Endodermal cell (in vitro differentiated cells): ENCODE measurements at places on chromosomes 1 and 21.

DNA sequence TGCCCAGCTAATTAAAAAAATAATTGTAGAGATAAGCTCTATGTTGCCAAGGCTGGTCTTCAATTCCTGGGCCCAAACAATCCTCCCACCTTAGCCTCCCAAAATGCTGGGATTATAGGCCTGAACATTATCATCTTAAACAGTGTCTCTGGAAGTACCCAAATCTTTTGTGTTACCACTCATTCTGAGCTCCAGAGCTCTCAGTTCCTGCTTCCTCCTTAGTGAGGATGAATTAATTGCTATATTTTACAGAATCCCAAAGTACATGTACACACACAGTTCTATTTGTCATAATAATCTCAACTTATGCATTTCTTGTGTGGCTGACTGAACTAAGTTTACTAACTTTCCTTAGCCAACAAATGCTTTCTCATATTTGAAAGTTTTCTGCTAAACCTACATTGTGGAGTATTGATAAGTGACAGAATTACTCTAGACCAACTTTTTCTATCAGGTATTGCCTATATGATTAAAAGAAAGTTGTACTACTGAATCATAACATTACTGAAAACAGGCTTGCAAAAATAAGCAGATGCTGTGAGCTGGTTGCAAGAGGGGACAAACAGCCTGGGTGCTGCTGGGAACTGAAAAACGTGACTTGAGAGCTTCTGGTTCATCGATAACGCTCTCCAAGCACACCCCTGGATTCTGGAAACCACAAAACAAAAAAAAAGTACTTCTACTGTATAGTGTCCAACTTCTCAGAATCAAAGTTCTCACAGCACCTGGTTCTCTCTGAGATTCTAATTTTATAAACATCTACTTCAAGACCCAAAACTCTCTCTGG is 15.3 kb downstream of the VAV3 start:
- no peaks in the 10 kb centered on the region for H3K4me1 ChIP-seq
- no peak for DNase-seq
- no peak overlapping the region for H3K27ac ChIP-seq
- no peaks in the 10 kb centered on the region for H3K36me3 ChIP-seq

- no peak for DNase-seq
- no peaks in the 10 kb centered on the region for H3K27me3 ChIP-seq
- no peak overlapping the region for H3K4me3 ChIP-seq
Observed at GRCh38 chr1:207282058-207282457, 39.4 kb upstream of the CD55 start.

DNA sequence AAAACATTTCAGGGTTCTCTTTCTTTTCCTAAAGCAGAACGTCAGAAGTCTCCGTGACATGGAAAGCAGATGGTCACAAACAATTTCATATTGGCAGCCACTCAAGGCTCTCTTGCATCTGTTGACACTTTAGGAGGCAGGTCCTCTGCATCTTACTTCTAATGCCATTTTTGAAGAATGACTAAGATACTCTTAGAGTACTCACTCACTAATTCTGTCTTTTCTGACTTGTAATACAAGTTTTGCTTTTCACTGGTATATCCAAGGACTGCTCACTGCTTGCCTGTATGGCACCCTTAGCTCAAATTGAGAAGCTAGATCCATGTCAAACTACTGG is 68.3 kb downstream of the PRRX1 start:
- H3K36me3 ChIP-seq = no peaks in the 10 kb centered on the region
- no peak overlapping the region for H3K27ac ChIP-seq
- H3K27me3 ChIP-seq = peaks cover 7% of the 10 kb centered on the region
- no peak overlapping the region for H3K4me3 ChIP-seq

DNA sequence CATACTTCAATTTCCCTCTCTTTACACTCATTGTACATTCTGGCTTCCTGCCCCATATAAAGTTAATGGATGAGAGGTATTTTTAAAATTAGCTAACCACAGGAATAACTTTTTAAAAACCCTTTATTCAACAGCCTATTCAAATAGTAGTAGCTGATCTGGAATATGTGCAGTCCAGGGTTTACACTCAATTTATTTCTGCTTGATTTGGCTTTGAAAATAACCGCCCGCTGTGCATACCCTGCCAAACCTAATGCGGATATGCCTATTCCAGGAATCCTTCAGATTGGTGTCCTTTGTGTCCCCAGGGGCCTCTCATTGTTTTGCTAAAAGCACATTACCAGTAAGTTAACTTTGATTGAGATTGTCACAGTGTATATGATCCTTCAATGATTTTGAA is 1686.2 kb downstream of the PLA2G4A start:
- H3K27me3 ChIP-seq = no peaks in the 10 kb centered on the region
- H3K36me3 ChIP-seq = no peaks in the 10 kb centered on the region
- H3K4me1 ChIP-seq = no peaks in the 10 kb centered on the region

GRCh38 chr1:35115459-35116383 is 36.5 kb downstream of the ZMYM1 start:
- no peaks in the 10 kb centered on the region for H3K27me3 ChIP-seq
- no peak overlapping the region for H3K4me3 ChIP-seq
- peaks cover 68% of the 10 kb centered on the region for H3K36me3 ChIP-seq
- no peaks in the 10 kb centered on the region for H3K4me1 ChIP-seq

- DNase-seq = no peak
- peaks cover 3% of the 10 kb centered on the region for H3K4me1 ChIP-seq
Observed at GRCh38 chr1:95040032-95040525, 32.7 kb downstream of the ALG14 start.

- DNase-seq = no peak
- H3K4me1 ChIP-seq = peaks cover 17% of the 10 kb centered on the region
- no peak overlapping the region for H3K27ac ChIP-seq
- no peak overlapping the region for H3K4me3 ChIP-seq
- H3K36me3 ChIP-seq = peaks cover 28% of the 10 kb centered on the region
- no peaks in the 10 kb centered on the region for H3K27me3 ChIP-seq
Observed at GRCh38 chr1:70143048-70143659, 62.2 kb downstream of the LRRC40 start.

- DNase-seq = no peak
- H3K36me3 ChIP-seq = no peaks in the 10 kb centered on the region
- peaks cover 7% of the 10 kb centered on the region for H3K27me3 ChIP-seq
- H3K4me3 ChIP-seq = no peak overlapping the region
- H3K27ac ChIP-seq = no peak overlapping the region
Observed at GRCh38 chr1:111511370-111511769, 7.9 kb upstream of the ADORA3 start.

DNA sequence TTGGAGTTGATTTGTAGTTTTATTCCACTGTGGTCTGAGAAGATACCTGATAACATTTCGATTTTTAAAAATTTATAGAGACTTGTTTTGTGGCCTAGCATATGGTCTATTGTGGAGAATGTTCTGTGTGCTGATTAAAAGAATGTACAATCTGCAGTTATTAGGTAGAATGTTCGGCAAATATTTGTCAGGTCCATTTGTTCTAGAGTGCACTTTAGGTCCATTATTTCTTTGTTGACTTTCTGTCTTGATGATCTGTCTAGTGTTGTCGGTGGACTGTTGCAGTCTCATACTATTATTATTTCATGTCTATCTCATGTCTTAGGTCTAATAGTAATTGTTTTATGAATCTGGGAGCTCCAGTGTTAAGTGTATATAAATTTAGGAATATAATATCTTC is 116.8 kb downstream of the NME7 start:
- no peak overlapping the region for H3K27ac ChIP-seq
- no peaks in the 10 kb centered on the region for H3K4me1 ChIP-seq
- H3K27me3 ChIP-seq = no peaks in the 10 kb centered on the region
- no peak overlapping the region for H3K4me3 ChIP-seq
- H3K36me3 ChIP-seq = no peaks in the 10 kb centered on the region

- no peak overlapping the region for H3K4me3 ChIP-seq
- peak; percentile 72 for DNase-seq
- no peak overlapping the region for H3K27ac ChIP-seq
- no peaks in the 10 kb centered on the region for H3K27me3 ChIP-seq
- H3K4me1 ChIP-seq = peaks cover 8% of the 10 kb centered on the region
Observed at GRCh38 chr1:232249861-232250777, 379.8 kb downstream of the SIPA1L2 start.

DNA sequence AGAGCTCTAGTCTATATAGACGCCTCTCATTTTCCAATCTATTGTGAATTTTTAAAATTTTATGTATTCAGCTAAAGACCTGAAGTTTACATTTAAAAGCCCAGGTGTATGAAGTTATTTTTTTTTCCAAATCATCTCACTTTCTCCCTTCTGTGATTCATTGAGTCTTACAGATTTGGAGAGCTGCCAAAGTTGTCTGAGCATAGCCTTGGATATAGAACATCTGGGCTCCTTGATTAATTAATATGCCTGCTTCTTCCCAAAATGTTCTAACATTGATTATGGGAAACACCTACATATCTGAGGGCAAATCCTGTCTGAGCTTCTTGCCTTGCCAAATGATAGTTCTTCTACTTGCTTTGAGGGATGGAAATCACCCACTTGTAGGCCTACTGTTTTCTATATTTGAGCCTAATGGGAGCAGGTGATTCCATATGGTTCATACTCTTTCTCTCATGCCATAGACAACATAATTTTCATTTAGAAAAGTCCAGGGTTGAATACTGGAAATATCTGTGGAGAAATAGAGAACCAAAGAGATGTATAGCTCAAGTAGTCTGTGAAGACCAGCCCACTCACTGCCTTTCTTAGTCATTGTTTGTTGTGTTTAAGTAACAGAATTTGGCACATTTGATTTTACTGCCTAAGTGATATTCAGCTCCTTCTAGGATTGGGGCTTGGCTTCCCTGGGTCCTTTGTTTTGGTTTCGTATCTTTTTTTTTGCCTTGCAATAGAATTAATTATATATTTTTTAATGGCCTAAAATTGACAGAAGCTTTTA is 46.2 kb downstream of the MACF1 start:
- no peak for DNase-seq
- no peak overlapping the region for H3K4me3 ChIP-seq
- H3K27ac ChIP-seq = no peak overlapping the region
- peaks cover 4% of the 10 kb centered on the region for H3K4me1 ChIP-seq
- H3K27me3 ChIP-seq = no peaks in the 10 kb centered on the region

- no peak overlapping the region for H3K4me3 ChIP-seq
- H3K4me1 ChIP-seq = no peaks in the 10 kb centered on the region
- no peak overlapping the region for H3K27ac ChIP-seq
- H3K36me3 ChIP-seq = no peaks in the 10 kb centered on the region
- H3K27me3 ChIP-seq = no peaks in the 10 kb centered on the region
Observed at GRCh38 chr1:119870917-119871596, 25.3 kb downstream of the ADAM30 start.

DNA sequence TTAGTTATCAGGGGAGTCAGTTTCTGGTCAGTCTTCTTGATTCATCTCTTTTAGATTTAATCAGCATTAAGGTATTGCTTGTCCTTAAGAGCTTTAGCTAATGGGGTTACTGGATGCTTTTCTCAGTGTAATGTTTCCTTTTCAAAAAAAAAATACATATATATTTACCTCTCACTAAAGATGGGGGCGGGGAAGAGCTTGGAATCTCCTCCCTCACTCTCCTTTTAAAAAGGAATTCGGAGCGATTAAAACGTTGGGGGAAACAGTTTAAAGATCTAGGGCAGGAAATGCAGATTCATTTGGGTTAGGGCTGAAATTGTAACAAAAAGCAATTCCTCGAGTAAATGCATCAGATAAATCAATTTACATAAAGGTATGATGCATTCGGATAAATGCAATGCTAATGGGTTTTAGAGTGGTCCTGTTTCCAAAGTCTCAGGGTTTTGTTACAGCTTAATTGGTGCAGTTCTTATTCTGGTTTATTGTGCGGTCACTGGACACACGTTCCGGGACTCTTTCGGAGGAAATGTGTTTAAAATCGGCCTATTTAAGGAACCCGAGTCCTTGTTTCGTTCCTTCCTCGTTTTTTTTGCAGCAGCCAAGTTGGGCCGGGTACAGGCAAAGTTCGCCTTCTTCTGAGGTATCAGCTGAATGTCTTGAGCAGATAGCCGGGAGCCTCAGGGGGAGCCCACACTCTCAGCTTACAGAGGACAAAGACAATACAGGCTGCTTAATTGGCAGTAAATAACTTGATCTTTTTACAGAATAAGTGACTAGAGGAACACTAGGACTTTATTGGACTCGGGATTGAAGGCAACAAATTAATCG is 1.6 kb downstream of the LMO4 start:
- peak; percentile 74 for DNase-seq
- peaks cover 2% of the 10 kb centered on the region for H3K4me1 ChIP-seq
- peak overlapping the region; percentile 9 for H3K27ac ChIP-seq
- H3K36me3 ChIP-seq = no peaks in the 10 kb centered on the region

- no peaks in the 10 kb centered on the region for H3K36me3 ChIP-seq
- H3K4me3 ChIP-seq = no peak overlapping the region
- no peak overlapping the region for H3K27ac ChIP-seq
- peaks cover 40% of the 10 kb centered on the region for H3K4me1 ChIP-seq
- no peaks in the 10 kb centered on the region for H3K27me3 ChIP-seq
- DNase-seq = no peak
Observed at GRCh38 chr1:203367057-203367456, 16.1 kb upstream of the FMOD start.

DNA sequence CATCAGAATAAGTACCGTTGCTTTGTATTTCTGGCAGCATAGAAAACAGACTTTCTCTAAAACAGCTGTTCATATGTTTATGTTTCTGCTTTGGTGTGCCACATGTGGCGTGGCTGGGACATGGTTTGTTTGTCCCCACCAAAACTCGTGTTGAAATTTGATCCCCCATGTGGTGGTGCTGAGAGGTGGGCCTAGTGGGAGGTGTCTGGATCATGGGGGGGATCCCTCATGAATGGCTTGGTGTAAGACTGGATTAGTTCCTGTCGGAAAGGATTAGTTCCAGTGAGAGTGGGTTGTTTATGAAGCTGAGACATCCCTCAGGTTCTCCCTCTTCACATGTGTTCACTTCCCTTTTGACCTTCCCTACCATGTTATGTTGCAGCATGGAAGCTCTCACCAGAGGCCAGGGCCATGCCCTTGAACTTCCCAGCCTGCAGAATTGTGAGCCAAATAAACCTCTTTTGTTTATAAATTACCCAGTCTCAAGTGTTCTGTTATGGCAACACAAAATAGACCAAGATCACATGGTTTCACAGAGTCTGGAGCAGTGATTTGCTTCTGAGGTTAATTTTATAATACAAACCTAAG is 17.9 kb upstream of the H3-3A start:
- H3K36me3 ChIP-seq = no peaks in the 10 kb centered on the region
- no peak for DNase-seq
- H3K27me3 ChIP-seq = no peaks in the 10 kb centered on the region
- H3K4me3 ChIP-seq = no peak overlapping the region

GRCh38 chr1:83769594-83770318 is 229.2 kb downstream of the TTLL7 start:
- no peak for DNase-seq
- H3K27ac ChIP-seq = no peak overlapping the region
- no peaks in the 10 kb centered on the region for H3K27me3 ChIP-seq
- H3K36me3 ChIP-seq = no peaks in the 10 kb centered on the region
- H3K4me3 ChIP-seq = no peak overlapping the region

- H3K4me1 ChIP-seq = peaks cover 12% of the 10 kb centered on the region
- DNase-seq = no peak
- H3K27me3 ChIP-seq = no peaks in the 10 kb centered on the region
- no peak overlapping the region for H3K4me3 ChIP-seq
- no peak overlapping the region for H3K27ac ChIP-seq
Observed at GRCh38 chr1:157113106-157113505, 13.5 kb upstream of the ETV3L start.
